ENCODE measurements at places on chromosomes 11 and 22.
A peak's percentile ranks its signal among the peaks of the same experiment; 100 is the strongest.

DNA sequence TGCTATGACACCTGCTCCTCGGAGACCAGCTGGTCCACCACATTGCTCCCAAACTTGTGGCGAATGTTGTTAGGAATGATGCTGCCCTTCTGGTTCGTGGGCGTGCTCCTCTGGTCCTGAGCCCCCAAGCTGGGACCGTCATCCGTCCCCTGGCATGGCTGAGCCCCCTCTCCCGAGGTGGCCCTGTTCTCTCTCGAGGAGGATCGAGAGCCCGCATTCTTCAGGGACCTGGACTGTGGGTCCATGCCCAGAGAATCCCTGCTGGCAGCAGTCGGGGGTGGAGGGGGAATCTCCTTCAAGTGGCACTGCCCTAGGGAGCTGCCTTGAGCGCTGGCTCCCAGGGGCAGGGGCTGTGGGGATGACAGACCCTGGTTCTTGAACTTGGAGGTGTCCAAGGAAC lies 17.4 kb downstream of the TST start:
- no peak for DNase-seq

DNA sequence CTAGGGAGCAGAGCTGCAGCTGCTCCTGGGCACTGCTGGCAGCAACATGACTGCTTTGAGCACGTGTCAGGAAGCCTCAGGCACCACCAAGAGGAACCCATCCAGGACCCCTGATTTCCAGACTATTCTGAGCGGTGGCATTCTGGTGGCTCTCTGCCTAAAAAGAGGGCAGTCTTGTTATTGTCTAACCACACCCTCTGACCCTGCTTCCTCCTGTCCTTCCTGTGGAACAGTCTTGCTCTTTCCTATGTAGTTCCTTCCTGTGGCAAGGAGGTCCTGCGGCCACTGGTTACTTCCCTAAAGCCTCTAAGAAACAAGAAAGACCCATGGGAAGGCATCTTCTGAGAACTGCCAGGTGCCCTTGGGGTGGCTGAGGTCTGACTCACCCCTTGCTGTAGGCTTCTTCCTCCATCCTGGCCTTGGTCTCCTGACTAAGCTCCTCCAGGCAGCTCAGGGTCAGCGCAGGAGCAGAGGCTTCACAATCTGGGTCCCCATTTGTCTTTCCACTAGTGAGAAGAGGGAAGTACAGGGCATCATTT lies 13.1 kb upstream of the LYVE1 start:
- peak; percentile 30 for DNase-seq

DNA sequence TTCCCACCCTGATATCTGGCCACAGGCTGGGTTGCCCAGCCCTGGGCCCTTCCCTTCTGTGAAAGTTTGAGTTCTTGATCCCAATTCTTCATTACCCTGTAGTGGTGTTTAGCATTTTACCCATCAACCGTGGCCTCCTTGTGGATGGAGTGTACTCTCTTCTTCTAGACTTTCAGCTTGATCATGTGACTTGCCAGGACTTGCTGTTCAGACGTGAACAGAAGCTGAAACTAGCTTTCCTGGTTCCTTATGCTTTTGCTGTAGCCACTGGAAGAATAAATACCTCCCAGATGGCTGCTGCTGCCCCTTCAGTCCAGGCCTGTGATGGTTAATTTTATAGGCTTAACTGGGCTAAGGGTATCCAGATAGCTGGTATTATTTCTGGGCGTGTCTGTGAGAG lies 32.7 kb upstream of the DAGLA start:
- no peak for DNase-seq

- no peak for DNase-seq
Measured at GRCh38 chr22:50604256-50605001, 3.8 kb downstream of the MAPK8IP2 start.

DNA sequence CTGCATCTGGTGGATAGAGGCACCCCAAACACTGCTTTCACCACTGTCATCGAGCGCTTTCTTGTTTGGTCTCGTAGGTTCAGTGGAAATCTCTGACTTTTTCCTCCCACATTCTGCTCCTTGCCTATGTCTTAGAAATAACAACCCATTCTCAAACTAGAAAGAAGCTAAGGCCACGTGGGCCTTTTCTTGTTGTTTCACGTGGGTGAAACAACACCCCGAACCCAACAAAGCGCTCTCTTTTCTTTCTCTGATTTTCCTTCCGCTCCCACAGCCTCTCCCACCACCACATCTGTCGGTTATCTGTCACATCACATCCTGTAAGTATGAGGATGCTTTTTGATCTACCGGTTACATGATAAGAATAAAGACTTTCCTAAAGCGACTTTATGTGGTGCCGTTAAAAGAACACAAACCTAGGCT lies 77.1 kb downstream of the LINC01488 start:
- no peak for DNase-seq

DNA sequence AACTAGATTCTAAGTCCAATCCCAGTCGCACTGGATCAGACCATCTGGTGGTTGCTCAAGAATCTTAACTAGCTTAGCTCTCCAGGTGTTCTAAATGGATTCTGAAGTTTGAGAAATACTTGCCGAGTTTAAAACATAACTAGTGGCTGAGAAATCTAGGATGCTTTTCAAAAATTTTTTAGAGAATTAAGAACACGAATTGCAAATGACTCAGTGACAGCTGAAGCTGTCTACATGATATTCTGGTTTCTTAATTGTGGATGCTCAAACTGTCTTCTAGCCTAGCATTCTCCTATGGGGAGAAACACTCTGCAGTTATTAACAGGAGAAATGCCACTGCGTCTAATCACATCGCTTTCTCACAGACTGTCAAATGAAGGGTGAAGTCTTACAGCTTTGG lies 20.2 kb upstream of the TP53AIP1 start:
- no peak for DNase-seq

- DNase-seq = no peak
Measured at GRCh38 chr11:126063507-126063852, 814 bp upstream of the CDON start.

DNA sequence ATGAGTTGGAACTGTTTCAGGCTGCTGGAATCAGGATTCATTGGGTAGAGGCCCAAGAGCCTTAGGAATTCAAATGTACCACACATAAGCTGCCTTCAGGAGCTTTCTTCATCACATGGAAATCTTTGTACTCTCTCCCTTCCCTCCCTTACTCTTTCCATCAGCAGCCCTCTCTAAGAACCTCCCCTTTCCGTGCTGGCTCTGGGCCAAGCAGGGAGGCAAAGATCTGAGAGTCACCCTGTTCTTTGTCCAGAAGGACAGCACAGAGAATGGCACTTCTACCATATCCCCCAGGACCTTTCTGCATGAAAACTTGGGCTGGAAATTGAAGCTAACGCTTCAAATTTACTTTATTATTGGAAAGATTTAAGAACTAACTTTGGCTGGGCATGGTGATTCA lies 20.7 kb upstream of the TPBGL start:
- DNase-seq = no peak

- DNase-seq = no peak
Measured at GRCh38 chr11:84381666-84382065, 1095.5 kb upstream of the CCDC90B start.

DNA sequence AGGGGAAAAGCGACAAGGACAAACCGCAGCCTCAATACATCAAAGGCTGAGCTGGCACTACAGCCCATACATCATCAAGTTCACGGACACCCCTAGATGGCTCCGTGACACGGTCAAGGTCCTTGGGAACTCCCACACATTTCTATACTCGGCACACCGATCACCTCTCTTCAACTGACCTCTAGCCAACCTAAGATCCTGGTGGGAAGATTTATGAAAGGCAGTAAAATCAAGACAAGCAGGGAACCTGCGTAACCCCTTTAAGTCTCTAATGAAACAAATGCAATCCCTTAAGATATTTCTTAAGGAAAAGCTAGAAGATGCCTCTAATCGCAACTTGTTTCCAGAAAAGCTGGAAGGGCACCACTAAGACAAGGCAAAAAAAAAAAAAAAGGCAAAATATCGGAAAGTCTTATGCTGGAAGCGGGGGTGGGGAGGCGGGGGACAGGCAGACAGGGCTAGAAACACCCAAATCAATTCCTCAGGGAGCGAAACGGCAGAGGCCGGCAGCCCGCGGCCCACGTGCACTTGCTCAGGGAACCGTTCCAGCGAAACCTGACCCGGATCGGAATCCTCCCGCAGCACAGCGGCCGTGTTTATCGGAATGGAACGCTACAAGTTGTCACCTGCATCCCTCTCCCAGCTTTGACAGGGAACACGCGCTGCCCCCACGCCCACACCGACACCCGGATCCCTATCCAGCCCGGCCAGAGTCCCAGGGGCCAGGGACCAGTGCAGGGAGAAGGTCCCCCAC lies 1.4 kb downstream of the ARHGAP20 start:
- peak; percentile 31 for DNase-seq

- no peak for DNase-seq
Measured at GRCh38 chr11:67651976-67652781, 1.6 kb upstream of the ACY3 start.

DNA sequence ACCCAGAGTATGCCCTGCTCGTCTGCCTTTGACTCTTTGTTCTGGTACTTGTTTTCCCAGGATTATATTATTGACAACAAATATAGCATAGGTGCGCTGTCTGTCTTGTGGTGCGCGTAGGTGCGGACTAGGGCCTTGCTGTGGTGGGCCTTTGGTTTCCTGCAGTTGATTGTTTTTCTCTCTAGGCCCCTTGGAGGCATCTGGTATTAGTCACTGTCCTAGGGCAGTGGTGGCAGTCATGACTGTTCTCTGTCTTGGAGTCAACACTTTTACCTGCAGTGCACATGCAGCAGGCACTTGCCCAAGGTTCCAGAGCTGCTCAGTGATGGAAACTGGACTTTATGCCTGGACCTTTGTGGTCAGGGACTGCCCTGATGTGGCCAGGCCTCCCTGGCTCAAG lies 18.6 kb downstream of the PPP6R2 start:
- DNase-seq = no peak

GRCh38 chr11:49302360-49302759 lies 94.0 kb upstream of the FOLH1 start:
- DNase-seq = no peak

- DNase-seq = no peak
Measured at GRCh38 chr11:44203270-44204043, 106.5 kb downstream of the ALX4 start.

DNA sequence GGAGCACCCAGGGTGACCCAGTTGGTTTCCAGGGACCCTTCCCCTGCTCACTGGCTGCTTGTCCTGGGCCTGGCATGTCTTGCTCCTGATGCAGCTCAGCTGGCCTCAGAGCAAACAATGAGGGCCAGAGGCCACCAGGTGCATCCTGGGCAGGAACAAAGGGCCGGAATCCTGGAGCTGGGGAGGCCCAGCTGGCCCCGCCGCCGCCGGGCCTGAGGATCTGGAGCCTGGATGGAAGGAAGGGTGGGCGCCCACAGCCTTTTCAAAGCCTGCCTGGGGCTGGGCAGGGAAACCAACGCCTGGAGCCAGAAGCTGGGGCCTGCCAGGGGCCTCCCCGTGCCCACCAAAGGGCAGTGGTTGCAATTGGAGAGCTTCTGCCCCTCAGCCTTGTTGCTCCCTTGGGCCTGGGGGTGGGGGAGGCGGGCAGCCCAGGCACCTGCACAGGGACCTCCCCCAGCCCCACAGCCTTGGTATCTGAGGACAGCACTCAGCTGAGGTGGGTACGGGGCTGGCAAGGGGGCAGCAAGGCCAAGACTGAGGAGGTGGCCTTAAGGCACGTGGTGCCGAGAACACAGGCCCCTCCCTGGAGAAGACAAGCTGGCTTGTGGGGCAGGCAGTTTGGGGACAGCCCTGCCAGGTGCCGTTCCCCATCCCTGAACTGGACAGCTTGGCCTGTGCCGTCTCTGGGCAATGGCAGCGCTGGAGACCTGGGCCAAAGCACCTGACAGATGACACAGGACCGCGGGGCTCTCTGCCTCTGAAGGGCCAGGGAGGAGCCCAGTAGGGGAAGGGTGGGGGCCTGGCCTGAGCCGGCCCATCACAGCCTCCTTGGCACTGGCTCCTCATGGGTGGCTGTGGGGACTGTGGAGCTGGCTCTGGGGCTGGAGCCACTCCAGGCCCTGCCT lies 7.1 kb upstream of the ADORA2A start:
- DNase-seq = no peak

DNA sequence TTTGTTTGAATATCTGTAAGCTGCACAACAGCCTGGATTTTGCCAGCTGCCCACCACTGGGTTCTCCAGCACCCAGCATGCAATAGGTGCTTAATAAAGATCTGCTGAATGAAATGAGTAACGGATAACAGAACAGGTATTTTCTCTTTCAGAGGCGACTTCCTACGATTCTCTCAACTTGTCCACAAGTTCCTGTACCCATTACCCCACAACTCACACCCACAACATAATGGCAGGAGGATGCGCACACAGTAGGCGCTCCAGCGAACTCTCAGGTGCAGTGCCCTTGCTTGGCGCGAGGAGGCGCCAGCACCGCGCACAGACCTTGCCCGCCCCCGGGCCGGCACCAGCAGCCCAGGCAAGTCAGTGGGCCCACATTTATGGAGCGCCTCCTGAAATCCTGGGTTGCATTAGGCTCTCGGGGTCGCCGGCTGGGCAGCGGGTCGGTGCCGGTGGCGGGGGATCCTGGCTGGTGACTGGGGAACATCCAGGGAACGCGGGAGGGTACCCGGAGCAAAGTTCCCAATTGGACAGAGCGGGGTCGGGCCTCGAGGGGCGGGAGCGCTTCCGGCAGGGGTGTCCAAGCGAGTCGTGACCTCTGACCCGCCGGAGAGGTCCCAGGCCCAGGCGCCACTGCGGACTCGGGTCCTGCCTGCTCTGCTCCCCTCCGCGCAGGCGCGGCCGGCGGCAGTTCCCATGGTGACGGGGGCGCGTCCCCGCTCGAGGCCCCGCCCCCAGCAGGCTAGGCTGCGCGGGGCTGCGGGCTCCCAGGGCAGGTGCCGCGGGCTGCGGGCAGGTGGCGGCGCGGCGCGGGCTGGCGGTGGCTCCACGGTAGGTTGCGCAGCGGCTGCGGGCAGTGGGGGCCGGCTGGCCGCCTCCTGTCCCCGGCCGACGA lies at the start of gene KIAA1671:
Gene KIAA1671 (plus strand): TSS at position 775 of the 895 bp plus-strand sequence. CDS start 75,284 bp downstream, outside the sequence.
- DNase-seq = peak; percentile 76

GRCh38 chr11:77470504-77470903 lies 3.4 kb downstream of the PAK1 start:
- no peak for DNase-seq

DNA sequence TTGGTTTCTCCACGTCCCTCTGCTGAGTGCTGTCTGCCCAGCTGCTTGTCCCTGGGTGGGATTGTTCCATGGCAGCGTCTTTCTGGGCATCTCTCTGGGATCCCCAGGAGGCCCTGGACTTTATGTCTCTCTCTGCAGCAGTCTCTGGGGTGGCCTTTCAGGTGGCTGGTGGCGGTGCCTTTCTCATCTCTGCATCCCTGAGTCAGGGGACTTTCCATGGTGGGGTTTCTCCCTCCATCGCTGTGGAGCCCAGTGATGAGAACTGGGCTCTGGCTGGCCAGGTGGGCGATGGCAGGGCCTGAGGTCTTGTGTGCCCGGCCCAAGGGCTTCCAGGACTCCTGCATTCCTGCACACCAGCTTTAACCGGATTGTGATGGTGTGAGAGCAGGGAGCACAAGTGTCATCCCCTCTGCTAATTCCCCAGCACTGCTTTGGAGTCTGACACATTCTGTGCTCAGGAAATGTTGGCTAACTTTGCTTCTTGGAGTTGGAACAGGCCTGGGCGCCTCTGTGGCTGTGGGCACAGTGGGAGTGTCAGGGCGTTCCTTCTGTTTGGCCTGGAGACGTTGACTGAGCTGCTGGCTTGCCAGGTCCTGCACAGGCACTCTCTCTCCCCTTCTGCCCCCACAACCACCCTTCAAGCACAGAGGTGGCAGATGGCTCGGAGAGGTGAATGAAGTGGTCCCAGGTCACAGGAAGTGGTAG lies 27.9 kb downstream of the FAM83F start:
- DNase-seq = no peak

GRCh38 chr11:121557348-121557747 lies 104.6 kb upstream of the SORL1-AS1 start:
- DNase-seq = no peak

GRCh38 chr11:65575568-65576231 lies at the start of gene EHBP1L1:
Gene EHBP1L1, plus strand, starts transcription at chr11:65576053. Its CDS starts 250 bp downstream, at chr11:65576303.
- peak; percentile 55 for DNase-seq

Data from fibroblast of pulmonary artery (primary cell).